ENCODE measurements at places on chromosomes 6 and 20. TPM values are rescaled to one million over a fixed set of nuclear protein-coding genes. Genes with fewer than 3 reads are reported as not detected.

- no peak overlapping the region for H3K4me3 ChIP-seq
- H3K27me3 ChIP-seq: no peaks in the 10 kb centered on the region
- peaks cover 26% of the 10 kb centered on the region for H3K36me3 ChIP-seq
- H3K27ac ChIP-seq: no peak overlapping the region
Observed at GRCh38 chr6:37310966-37311365, 42.8 kb upstream of the RNF8 start.

DNA sequence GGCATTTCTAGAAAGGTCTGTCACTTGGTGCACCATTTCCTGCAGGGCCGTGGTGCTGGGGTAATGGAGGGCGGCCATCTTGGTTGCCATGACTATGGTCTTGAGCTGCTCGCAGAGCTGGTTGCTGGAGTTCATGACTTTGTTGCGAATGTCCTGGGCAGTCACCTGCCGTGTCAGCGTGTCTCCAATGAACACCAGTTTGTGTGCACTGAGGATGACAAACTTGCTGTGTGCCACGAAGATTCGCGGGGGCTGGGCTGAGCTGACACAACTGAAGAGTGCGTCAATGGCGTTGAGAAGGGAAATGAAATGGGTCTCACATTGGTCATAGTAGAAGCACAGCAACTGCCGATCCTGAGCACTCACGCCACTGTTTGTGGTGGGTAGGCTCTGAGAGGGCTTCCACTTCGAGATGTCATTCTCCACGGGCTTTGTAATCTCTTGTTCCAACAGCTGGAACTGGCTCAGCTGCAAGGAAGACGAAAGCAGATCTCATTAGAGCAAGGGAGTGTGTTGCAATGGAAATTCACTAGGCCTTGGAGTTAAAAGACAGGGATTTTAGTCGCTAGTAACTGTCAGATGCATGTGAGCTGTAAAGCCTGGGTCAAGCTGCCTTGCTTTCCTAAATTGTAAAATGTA, 47.1 kb downstream of the NEDD9 start:
- no peak overlapping the region for H3K4me3 ChIP-seq
- H3K36me3 ChIP-seq: peaks cover 66% of the 10 kb centered on the region
- no peaks in the 10 kb centered on the region for H3K27me3 ChIP-seq
- H3K27ac ChIP-seq: no peak overlapping the region
- no peak for DNase-seq

DNA sequence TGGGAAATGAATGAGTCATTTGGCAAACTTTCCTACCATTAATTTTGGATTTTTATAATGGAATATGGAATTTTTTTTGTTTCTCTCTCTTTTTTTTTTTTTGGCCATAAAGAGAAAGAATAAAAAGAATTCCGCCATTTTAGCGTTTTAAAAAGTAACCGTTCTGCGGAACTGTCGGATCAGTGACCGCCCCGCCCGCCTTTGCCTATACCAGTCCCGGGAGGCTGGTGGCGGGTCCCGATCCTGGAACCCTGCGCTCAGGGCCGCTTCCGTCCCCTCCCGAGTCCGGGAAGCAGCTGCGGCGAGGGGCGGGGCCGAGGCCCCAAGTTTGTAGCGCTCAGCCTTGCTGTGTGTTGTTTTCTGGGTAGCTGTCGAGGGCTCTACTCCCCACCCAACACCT, 609 bp downstream of the L3MBTL1 start:
- peaks cover 11% of the 10 kb centered on the region for H3K4me1 ChIP-seq
- DNase-seq: no peak
- H3K4me3 ChIP-seq: peak overlapping the region; percentile 84
- H3K36me3 ChIP-seq: no peaks in the 10 kb centered on the region
- H3K27me3 ChIP-seq: no peaks in the 10 kb centered on the region
- no peak overlapping the region for H3K27ac ChIP-seq

- H3K4me3 ChIP-seq: peak overlapping the region; percentile 95
- H3K36me3 ChIP-seq: no peaks in the 10 kb centered on the region
- DNase-seq: no peak
- no peaks in the 10 kb centered on the region for H3K27me3 ChIP-seq
Observed at GRCh38 chr6:98946266-98946878, 1.4 kb downstream of the FBXL4 start.

TAP2 gene
- 9.6 TPM for total RNA-seq

BPIFA1 gene
- not detected for total RNA-seq

USP49 gene
- total RNA-seq: 3.8 TPM

All from thoracic aorta (tissue), 2 donors.